ENCODE measurements at places on chromosomes 16 and 17.

- no peak for DNase-seq
Observed at GRCh38 chr17:58002154-58002948, 4.7 kb downstream of the SRSF1 start.

- DNase-seq = peak; percentile 86
Observed at GRCh38 chr17:55717898-55718735, 4.5 kb downstream of the TMEM100 start.

DNA sequence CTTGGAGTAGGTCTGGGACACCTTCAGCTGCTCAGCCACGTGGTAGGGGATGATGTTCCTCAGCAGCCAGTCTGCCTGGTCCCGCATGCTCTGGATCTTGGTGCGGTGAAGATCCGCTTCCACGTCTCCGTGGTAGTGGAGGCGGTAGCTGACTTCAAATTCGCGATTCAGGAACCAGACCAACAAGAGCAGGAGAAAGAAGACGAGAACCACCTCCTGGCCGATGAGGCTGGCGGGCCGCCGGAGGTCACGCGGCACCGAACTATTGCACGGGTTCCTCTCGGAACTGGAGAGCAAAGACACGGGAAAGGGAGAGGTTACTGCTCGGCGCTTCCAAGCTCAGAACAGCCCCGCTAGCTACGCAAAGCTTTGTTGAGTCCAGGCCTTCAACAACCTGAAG lies 86.2 kb upstream of the CREBBP start:
- no peak for DNase-seq

GRCh38 chr17:58263773-58264172 lies 17.0 kb downstream of the MPO start:
- no peak for DNase-seq

DNA sequence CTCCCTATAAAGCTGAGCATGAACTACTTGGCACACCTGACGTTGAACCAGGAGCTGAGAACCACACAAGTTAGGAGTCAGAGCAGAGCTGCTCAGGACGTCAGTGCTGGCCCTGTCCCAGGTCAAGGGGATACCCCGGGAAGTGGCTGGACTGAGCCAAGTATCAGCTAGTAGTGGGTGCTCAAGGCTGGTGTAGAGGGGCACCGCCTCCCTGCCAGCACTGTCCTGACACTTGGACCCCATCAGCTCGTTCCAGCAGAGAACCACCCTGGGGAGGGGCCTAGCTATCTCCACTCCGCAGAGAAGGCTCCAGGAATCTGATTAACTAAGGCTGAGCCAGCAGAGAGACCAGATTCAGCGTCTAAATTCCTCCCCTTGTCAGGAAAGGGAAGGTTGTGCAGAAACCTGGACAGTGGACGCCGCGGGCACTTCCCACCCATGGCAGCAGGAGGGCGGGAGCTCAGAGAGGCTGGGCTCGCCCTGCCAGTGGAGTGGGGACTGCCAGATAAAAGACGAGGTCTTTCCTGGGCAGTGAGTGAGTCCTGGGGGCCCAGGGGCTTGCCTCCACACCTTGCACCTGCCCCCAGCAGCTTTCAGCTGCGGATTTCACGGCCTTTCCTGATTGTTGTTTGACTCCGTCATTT lies 21.0 kb downstream of the C16orf90 start:
- DNase-seq = peak; percentile 76

- DNase-seq = no peak
Observed at GRCh38 chr17:74148446-74148845, 55.0 kb upstream of the RPL38 start.

- no peak for DNase-seq
Observed at GRCh38 chr17:34219405-34219804, 35.7 kb upstream of the CCL2 start.

GRCh38 chr16:86525696-86526095 lies 15.4 kb downstream of the FOXF1 start:
- DNase-seq = no peak

DNA sequence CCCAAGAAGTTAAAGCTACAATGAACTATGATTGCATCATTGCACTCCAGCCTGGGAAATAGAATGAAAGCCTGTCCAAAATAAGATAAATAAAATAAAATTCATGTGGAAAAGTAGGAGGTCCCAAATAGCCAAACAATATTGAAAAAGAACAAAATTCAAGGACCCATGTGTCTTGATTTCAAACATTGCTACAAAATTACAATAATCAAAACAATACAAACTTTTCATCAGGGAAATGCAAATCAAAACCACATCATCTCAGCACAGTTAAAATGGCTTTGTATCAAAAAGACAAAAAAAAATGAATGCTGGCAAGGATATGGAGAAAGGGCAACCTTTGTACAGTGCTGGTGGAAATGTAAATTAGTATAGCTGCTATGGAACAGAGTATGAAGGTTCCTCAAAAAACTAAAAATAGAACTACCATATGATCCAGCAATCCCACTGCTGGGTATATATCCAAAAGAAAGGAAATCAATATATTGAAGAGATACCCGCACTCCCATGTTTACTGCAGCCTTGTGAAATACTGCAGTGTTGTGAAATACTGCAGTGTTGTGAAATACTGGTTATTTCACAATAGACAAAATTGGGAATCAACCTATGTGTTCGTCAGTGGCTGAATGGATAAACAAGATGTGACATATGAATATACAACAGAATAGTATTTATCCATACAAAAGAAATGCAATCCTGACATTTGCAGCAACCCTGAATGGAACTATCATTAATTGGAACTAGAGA lies 24.5 kb upstream of the ZNF287 start:
- DNase-seq = no peak

DNA sequence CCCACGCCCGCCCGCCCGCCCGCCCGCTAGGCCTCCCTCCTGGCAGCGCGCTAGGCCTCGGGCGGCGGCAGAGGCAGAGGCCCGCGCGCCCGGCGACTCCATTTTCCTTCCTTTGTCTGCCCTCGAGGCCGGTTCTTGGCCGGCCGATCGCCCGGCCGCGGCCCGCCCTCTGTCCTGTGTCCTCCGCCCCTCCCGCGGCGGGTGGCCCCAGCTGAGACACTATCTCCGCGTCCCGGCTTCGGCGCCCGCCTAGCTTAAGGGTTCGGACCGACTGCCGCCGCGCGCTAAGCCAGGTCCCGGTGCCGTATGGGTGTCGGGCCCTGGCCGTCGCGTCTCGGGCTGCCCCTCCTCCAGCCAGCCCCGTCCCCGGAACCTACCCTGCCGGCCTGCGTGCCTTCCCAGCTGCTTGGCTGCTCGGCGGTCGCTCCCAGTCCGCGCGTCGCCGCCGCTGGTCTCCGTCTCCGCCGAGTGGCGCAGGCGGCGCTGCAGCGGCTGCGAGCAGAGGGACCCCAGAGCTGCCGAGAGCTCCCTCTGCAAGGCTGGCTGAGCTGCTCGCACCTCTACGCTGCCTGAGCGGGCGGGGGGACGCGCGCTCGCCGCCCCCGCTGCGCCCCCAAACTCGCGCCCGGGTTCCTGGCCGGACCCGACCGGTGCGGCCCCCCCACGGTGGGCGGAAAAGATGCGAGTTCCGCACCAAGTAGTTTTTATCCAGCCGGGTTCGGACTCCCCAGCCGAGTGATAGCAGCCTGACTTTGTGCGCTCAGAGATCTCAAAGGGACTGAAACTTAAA lies 787 bp downstream of the CTCF start:
- DNase-seq = peak; percentile 82

DNA sequence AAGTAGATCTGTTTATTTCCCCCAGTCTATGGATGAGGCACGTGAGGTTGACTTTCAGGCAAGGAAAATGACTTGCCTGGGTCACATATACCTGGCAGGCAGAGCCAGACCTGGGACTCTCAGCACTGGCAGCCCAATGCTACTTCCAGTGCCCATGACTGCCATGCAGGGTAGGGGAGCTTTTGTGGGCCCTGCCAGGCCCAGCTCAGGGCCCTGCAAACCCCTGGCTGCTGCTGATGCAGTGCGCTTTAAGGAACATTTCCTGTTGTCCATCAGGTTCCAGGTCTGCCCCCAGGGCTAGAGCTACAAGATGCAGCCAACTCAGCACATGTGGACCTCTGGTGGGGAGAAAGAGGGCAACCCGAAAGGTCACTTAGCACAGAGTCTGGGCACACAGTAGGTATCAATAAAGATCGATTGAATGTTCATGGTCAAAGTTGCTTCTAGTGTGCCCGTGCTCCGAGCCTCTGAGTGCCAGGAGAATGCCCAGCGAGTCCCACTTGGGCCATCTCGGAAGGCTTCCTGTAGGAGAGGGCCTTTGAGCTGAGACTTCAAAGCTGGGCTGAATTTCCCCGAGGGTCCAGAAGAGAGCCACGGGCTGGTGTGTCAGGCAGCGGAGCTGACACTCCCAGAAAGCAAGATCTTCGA lies 513 bp upstream of the TBX21 start:
- no peak for DNase-seq

DNA sequence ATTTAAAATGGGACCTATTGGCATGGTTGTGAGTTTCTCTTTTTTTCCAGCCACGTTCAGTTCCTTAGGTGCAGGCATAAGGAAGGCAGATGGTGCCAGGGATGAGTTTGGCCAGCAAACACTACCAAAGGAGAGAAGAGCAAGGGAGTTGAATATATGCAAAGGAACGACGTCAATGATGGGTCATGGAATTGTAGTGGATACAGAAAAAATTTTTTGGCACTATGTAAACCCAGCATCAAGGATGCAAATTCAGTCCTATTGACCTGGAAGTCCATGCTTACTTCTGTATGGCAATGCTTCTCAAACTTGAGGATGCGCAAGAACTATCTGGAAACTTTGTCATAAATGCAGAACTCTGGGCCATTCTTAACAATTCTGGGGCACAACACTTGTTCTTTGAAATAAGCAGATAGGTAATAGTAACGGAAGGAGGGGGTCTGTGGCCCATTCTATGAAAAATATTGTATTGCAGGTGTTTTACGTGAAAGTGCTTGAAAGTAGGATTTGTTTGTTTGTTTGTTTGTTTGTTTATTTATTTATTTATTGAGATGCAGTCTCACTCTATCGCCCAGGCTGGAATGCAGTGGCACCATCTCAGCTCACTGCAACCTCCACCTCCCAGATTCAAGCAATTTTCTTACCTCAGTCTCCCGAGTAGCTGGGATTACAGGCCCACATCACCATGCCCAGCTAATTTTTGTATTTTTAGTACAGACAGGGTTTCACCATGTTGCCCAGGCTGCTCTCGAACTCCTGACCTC lies 18.0 kb downstream of the APOH start:
- no peak for DNase-seq

DNA sequence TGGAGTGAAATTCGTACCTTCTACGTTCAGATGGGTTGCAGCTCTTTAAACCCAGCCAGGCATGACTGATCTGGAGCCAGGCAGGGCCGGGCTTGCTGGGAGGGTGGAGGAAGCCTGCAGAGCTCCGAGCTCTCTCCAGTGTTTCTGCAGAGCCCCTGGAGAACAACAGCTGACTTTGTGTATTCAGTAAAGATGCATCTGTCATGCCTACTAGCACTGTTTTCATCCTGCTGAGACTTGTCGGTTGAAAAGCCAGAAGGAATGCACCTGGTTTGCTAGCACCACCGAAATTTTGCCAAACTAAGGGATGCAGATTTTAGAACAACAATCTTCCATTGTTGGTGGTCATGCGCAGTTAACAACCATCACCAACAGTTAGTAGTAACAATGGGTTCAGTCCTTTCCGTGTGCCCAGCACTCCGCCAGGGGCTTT lies 22.4 kb upstream of the SCNN1B start:
- no peak for DNase-seq

GRCh38 chr16:30567991-30568638 lies 3.4 kb downstream of the ZNF688 start:
- DNase-seq = peak; percentile 81

DNA sequence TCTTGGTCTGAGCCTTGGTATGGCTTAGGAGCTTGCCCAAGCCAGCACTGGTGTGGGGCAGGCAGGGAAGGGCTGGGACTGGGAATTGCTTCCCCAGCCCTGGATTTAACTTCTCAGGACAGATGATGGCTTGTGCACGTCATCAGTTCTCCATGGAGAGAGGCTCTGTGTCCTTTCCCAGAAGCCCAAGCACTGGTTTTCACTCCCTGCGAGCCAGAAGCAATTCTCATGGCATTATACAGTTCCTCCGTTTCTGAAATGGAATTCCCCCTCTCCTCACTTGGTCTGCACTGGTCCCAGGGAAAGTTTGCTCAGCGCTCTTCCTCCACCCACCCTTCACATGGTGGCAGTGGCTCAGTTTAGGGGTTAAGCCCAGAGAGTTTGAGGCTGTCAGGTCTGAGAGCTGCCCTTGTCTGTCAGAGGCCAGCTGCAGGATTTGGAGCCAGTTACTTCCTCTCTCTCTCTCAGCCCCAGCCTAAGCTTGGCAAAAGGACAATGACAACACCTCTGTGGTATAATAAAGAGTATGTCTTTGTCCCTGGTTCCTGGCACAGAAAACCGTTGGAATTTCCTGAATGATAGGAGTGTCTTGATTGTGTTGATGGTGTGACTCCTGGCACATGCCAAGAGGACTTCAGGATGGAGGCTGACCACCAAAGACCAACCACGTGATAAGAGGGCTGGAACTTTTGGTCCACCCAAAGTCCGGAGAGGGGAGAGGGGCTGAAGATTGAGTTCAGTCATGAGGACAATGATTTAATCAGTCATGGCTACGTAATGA lies 219.6 kb upstream of the TNRC6C start:
- peak; percentile 42 for DNase-seq

GRCh38 chr17:49815761-49816281 lies 27.3 kb downstream of the KAT7 start:
- no peak for DNase-seq

GRCh38 chr17:511833-512251 lies 159.2 kb upstream of the RPH3AL start:
- no peak for DNase-seq

DNA sequence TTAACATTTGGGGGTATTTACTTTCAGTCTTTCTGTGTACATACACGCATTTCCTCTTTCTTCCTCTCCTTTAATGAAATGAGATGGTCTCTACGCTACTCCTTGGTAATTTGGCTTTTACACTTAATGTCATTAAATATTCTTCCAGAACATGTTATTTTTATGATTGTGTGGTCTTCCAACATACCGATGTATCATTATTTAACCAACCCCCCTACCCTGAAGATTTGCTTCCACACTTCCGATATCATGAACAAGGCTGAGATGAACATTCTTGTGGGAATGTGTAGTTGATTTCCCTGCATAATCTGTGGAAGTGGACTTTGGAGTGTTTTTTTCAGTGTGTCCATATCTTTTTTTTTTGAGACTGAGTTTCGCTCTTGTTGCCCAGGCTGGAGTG lies 2.3 kb upstream of the PGS1 start:
- DNase-seq = no peak

- DNase-seq = no peak
Observed at GRCh38 chr17:5042157-5043022, 7.2 kb upstream of the SLC52A1 start.

DNA sequence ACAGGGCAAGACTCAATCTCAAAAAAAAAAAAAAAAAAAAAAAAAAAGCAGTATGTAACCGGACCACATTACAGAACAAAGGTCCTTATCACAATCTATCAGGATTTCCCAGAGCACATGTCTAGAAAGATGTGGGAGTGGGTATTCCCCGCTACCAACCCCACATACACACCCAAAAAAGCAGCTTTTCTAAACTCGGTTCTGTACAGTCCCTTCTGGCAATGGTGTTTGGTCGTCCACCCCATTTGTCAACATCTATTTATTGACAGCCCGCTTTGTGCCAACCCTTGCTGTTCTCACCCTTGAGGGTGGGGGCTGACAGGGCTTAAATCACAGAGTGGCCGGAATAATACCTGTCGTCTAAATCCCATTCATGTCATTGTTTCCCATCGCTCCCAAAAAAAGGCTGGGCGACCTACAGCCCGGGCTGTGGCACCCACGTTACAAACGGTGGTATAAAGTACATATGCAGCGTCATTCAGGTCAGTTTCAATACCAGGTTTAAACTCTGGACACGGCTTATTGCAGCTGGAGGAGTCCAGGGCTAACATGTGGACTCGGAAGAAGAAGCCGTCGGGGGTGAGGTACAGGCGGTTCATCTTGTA lies 3.6 kb downstream of the C17orf58 start:
- DNase-seq = peak; percentile 64

GRCh38 chr16:68385371-68385770 lies 62.9 kb downstream of the SMPD3 start:
- peak; percentile 28 for DNase-seq
